ENCODE measurements at places on chromosomes 3 and 15.

- DNase-seq: no peak
Measured at GRCh38 chr3:144660186-144660585, 688.6 kb downstream of the DIPK2A start.

- no peak for DNase-seq
Measured at GRCh38 chr3:99674086-99674789, 35.8 kb downstream of the COL8A1 start.

DNA sequence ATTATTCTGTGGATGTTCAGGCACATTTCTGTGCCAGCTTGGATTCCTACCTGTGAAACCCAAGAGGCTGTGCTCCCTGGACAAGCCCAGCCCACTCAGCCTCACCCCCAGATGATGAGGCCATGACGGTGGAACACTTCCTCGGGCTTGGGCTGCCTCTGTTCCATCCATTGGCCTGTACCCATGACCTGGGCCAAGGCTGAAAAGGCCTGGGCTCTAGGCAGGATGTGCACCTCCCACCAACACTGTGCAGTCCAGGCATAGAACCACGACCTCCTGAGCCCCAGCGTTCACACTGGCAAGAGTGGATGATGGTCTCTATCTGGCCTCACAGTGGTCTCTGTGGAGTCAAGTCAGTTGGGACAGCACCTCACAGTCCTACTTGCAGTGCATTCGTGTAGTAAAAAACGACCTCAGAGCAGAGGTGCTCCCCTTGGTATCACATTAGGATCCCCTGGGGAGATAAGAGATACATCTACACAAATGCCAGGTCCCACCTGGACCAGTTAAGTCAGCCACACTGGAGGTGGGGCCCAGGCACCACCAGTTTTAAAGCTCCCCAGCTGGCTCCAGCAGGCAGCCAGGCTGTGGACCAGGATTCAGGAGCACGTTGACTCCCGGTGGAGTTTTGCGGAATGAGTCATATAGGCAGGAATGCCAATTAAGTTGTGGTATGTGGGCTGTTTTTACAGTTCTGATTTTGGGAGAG, 39.0 kb upstream of the IGF1R start:
- DNase-seq: no peak

DNA sequence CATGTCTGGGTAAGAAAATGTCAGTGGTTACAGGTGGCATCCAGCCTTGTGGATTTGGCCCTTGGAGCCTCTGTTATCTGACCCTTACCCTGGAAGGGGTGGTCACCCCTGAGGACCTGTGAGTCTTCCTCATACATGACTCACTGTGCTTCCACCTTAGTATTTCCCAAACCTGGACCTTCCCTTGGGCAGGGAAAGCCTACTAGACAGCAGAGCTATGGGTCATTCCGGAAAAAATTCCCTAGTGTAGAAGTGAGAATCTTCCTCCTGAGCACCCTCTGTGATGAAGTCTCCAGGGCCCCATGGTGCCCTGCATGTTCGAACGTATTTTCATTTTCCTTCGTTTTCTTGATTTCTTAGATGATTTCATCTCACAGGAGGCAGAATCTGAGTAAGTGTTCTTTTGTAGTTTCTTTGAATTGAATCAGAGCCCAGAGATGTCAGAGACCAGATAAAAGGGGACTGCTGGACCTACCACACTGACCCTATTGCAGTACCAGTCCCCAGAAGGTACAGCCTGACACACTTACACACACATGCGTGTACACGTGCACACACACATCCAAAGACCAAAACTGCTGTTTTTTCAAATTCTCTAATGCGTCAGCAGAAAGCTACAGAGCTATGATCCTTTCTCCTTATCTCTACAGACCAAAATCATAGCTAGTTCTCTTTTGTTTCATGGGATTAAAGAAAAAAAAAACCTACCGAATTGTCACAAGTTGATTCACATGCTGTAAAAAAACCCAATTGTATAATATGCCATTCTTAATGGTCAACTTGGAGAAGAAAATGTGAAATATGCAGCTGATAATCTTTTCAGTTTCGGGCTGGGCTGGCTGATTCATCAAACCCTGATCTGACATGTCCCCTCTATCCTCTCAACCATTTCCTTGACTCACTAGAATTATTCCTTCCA, 50.5 kb upstream of the ARHGEF3 start:
- no peak for DNase-seq

DNA sequence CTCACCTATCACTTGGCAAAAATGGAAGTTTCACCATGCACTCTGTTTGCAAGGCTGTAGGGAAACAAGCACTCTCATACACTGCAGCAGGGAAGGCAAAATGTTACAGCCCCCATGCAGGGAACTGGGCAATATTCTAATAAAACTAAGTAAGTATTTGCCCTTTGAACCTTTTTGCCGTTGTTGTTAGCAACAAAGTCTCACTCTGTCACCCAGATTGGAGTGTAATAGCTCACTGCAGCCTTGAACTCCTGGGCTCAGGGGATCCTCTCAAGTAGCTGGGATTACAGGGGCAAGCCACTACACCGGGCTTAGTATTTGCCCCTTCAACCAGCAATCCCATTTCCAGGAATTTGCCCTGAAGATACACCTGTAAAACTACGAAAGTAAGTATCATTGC, 122.5 kb downstream of the TBC1D5 start:
- no peak for DNase-seq

DNA sequence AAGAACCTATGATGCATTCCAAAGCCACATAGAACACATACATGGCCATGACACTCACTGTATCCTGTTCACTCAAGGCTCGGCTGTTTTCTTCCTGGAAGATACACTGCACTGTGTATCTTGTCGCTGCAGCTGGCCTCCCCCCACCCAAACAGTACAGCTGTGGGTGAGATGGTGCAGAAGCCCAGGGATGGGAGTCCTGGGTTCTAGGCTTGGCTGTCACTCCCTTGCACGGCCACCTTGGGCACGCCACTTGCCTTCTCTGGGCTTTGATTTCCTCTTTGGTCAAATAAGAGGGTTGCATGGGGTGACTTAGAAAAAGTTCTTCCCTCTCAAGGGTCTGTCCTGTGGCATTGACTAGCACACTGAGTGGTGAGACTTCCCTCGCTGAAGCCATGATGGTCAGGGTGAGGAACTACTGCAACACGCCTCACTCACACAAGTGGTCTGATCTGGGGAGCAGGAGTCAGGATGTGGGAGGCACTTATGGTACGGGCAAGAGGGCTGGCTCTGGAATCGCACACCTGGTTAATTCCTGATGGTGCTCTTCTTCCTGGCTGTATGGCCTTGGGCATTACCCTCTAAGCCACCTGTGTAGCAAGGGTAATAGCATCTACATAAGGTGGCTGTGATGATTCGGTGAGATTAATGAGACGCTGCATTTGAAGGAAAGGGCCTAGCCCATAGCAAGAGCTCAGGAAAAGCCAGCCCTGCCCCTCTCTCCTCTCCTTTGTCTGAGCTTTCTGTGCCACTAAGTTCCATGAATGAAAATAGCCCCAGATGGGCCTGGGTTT, 44.0 kb downstream of the ANP32A start:
- DNase-seq: no peak

- no peak for DNase-seq
Measured at GRCh38 chr3:141191097-141191749, 40.4 kb upstream of the PXYLP1 start.

DNA sequence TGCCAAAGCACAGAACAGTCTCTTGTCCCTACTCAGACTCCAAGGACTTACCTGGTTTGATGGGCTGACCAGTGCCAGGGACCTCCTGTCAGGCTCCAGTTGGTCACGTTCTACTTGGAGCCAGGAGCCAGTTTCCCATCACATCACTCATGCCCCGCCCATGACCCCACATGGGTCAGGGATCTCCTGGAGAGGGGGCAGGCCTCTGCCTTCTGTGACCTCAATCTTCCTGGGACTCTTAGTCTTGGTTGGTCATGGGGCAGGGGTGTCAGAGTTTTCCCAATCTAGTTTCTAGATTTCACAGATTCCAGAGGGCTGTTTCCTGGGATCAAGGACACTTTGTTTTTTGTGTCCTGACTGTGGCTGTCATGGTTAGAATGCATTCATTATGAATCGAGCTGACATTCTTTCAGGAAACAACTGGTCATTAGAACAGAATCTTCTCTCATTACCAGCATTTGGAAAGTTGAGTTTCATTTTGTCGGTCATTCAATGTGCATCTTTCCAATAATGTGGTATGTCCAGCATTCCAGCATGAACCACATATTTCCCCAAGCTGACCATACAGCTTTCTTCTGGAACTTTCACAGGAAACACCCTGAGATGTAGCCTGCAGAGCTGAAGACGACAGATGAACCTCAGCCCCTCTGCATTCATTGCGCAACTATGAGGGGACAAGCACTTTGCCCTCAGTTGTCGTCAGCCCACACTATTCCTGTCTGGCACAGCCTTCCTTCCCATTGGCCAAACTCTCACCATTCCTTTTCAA, 19.8 kb downstream of the CYP19A1 start:
- DNase-seq: no peak

DNA sequence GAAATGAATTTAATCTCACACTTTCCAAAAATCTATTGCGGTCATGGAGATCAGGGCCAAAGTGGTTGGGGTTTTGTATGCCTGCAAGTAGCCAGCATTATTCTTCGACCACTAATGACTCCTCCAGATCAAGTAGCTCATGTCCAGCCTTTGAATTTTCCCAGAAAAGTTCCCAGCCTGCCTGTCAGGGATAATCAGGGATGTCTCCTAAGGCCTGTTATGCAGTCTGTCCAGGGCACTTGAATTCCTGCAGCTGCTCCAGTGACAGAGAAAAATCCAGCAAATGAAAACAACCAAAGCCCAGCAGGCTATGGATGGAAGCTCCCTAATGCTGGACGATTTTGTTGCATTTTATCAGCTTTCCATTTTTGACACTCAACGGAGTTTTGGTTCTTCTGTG, 215.4 kb downstream of the ADAMTSL3 start:
- DNase-seq: no peak

- no peak for DNase-seq
Measured at GRCh38 chr15:36626141-36626800, 46.8 kb downstream of the CDIN1 start.

DNA sequence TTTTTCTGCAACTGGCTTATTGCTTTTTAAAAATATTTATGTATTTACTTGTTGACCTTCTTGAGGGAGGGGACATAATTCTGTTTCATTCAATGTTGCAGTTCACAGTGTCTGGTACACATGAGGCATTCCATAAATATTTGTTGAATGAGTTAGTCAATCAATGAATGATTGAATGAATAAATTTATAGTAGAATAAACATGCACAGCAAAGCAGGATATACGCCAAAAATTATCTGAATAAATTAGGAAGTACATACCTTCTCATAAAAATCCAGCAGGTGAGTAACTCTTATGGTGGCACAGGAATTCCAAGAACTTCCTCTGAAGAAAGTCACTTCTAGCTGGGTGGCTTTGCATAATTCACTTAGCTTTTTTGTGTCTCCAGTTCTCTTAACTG, 469.4 kb upstream of the ATP11B start:
- no peak for DNase-seq

GRCh38 chr15:60392601-60392985, 5.2 kb downstream of the ANXA2 start:
- DNase-seq: no peak

DNA sequence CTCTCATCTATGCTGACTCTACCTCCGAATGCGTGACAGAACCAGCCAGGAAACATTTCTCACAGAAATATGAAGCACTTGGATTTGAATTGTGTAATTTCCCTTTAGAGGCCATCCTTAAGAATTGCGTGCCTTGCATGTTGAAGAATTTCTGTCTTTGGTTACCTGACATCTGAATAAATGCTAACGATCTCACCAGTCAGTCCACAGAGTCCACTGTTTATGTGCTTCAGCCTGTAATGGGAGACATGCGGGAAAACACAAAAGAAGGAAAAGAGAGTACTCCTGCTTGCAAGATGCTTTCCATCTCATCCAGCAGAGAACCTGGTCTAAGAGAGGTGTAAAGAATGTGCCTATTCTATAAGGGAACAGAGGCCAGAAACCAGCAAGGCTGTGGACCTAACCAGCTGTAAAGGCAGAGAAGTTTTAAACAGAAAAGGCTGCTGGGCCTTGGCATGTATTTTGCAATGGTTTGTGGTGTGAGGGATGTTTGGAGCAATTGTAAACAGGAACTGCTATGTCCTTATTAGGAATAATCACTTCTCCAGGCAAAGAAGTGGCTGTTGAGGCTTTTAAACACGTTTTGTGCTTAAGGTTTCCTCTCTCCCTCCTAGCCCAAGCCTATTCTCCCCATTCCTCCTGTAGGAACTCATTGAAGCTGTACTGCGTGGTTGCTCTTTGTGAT, 36.4 kb upstream of the BOC start:
- DNase-seq: no peak

DNA sequence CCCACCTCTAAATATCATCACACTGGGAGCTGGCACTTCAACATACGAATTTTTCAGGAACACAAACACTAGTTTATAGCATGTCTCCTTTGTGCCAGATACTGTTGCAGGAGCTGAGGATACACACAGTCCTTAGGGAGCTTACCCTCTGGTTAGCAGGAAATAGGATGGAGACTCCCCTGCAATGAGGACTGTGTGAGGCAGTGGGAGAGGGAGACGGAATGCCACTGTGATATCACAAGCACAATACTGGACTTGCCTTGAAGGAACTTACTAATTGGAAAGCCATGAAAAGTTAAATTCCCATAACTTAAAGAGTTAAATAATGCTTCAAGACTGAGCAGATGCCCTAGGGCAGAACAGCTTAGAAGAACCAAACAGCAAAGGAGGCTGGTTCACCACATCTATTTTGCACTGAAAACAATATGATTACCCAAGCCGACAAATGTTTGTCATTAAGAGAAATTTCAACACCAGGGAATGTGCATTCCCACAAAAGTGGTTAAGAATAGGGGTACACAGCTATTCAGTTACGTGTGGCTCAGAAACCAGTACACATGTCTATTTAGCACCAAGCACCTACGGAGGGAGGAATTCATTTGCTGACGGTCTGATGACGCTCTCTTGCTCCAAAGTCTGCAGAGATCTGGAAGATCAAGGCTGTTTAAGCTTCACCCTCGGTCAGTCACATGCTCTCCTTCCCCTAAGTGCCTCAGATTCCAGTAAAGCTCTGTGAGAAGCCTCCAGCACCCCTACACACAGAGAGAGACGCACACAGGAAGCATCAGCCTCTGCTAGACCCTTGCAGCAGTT, 5.2 kb downstream of the TBC1D2B start:
- no peak for DNase-seq

GRCh38 chr15:60390871-60391501, 6.8 kb downstream of the ANXA2 start:
- DNase-seq: no peak

- no peak for DNase-seq
Measured at GRCh38 chr15:64185146-64185911, 22.5 kb upstream of the PPIB start.

GRCh38 chr3:120601554-120601953, 5.4 kb downstream of the NDUFB4 start:
- no peak for DNase-seq

- DNase-seq: no peak
Measured at GRCh38 chr3:100157685-100158084, 43.4 kb upstream of the FILIP1L start.

GRCh38 chr3:197454014-197454413, 101.8 kb downstream of the BDH1 start:
- no peak for DNase-seq

DNA sequence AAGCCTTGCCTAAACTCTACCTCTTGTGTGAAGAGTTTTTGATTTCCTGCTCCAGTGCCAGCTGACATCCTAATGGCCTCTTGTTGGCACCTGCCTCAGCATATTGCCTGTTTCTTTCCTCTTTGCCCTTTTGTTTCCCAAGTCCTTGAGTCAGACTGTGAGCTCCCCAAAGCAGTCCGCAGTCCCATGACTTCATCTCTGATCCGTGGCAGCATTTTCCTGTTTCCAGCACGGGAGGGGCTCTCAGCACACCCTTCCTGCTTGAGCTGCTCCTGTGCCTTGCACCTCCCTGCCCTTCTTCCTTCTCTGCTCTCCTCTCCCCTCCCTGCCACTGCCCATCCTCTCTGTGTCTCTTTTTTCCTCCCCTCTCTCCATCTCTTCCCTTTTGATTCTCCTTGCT, 179.6 kb downstream of the EPHB1 start:
- no peak for DNase-seq

All from activated naive CD4-positive, alpha-beta T cell (primary cell).